ENCODE measurements at places on chromosomes 6 and 20.

DNA sequence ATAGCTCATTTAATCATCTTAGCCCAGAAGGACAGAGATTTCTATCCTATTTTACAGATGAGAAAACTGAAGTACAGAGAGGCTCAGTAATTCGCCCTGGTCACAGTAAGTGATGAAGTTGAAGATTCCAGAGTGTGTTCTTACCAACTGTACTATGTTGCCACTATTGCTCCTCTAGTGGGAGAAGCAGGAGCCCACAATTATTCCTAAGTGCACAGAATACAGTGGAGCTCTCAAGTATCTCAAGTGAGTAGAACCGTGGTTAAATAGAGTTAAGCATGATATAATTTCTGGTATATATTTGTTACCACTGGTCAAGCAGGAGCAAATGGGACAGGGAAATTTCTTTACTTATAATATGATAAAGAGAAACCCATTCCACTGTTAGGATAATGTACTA is 22.1 kb downstream of the REPS1 start:
- no peak for DNase-seq

GRCh38 chr6:110492584-110492983 is 16.2 kb upstream of the SLC22A16 start:
- DNase-seq, result no peak

GRCh38 chr20:21944227-21944626 is 238.8 kb downstream of the PAX1 start:
- DNase-seq, result no peak

- DNase-seq, result no peak
Measured at GRCh38 chr6:169844946-169845345, 93.5 kb downstream of the ERMARD start.

DNA sequence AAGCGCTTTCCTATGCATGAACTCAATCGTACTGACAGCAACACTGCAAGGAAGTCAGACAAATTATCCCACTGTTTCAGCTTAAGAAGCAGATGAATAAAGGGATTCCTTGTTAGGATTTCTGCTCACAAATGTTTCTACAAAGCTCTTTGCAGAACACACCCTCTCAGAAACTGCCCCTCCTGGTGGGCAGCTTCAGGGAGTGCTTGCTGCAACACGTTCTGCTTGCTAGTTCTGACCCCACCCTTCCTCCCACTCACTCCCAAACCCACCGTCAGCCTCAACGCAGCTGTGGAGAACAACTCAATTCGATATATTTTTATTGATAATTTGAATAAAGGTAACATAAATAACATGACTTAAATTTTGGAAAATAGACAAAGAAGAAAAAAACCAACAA is 250.8 kb upstream of the PRDM1 start:
- no peak for DNase-seq

- no peak for DNase-seq
Measured at GRCh38 chr20:48308882-48309281, 518.9 kb downstream of the PREX1 start.

- no peak for DNase-seq
Measured at GRCh38 chr6:53359843-53360092, 11.0 kb upstream of the ELOVL5 start.

DNA sequence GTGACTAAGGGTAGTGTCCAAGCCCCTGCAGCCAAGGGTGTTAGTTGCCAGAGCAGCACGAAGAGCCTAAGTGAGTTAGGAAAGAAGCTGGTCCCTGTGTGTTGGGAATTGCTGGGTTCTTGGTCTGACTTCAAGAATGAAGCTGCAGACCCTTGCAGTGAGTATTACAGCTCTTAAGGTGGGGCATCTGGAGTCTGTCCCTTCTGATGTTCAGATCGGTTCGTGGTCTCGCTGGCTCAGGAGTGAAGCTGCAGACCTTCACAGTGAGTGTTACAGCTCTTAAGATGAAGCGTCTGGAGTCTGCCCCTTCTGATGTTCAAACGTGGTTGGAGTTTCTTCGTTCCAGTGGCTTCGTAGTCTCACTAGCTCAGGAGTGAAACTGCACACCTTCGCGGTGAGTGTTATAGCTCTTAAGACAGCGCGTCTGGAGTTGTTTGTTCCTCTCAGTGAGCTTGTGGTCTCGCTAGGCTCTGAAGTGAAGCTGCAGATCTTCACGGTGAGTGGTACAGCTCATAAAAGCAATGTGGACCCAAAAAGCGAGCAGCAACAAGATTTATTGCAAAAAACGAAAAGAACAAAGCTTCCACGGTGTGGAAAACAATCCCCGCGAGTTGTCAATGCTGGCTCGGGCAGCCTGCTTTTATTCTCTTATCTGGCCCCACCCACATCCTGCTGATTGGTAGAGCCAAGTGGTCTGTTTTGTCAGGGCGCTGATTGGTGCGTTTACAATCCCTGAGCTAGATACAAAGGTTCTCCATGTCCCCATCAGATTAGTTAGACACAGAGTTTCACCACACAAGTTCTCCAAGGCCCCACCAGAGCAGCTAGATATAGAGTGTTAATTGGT is 31.8 kb downstream of the PXDC1 start:
- DNase-seq, result no peak

- DNase-seq, result peak; percentile 59
Measured at GRCh38 chr20:24993337-24994185, 1.0 kb upstream of the APMAP start.

DNA sequence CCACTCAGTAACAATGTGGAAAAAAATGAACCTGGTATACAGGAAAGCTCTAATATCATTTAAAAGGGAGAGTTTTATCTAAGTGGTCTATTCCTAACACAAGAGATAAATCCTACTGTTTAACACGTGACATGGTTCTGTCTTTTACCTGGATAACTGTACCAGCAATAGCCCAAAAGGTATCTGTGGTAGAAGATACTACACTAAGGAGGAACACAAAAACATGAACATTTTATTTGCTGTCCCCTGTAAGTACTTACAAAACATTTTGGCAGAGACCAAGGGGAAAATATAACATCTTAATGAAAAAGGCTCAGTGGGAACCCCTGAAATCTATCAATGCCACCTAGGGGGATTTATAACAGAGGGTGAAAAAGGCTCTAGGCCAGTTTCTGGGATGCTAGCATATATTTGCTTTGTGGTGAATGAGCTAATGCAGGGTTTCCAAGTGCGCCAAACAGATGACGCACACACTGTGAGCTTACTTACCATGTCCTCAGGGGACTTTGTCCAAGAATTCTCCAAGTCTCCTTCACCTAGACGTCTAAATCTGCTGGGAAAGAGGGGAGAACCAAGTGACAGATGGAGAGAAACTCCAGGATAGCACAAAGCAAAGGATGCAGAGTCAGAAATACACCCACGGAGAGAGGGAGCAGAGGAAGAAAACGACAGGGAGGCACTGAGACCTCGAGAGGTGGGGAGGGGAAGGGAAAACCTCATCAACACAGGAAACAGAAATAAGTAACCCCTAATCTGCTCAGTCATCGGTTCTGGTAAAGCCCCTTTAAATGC is 147.9 kb upstream of the PRND start:
- no peak for DNase-seq

GRCh38 chr6:103893141-103893581 is 966.6 kb downstream of the HACE1 start:
- DNase-seq, result no peak

- no peak for DNase-seq
Measured at GRCh38 chr6:111591901-111592461, 13.7 kb downstream of the TRAF3IP2 start.

DNA sequence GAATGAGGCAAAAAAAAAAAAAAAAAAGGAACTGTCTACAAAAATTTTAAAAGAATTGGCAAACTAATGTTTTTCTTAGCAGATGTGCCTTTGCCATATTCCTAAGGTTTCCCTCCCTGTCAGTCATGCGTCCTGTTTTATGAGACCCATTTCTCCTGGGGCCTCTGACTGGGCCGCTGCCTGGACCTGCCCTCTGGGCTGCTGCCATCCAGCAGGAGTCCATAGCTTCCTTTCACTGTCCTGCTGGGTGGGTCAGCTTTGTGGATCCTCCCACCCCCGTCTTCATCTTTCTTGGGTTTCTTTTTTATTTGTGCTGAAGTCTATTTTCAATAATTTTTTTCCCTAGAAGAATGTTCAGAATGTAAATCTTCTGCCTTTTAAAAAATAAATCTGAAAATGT is 110.8 kb upstream of the SCP2D1 start:
- DNase-seq, result no peak

- no peak for DNase-seq
Measured at GRCh38 chr20:63694584-63695423, 1.6 kb upstream of the TNFRSF6B start.

DNA sequence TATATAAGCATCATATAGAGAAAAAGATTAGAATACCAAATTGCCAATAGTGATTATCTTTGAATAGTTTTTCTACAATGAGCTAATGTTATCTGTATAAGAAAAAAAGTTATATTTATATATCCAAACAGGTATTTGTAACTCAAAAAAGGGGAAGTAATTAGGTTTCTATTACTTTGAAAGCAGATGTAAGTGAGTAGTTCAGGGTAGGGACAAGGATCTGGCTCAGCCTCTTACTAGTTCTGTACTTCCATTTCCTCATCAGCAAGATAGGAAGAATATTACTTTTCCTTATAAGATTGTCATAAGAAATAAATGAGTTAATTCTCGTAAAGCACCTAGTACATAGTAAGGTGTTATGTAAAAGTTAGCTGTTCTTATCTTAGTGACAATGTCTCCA is 32.2 kb downstream of the AHI1 start:
- DNase-seq, result no peak

- DNase-seq, result no peak
Measured at GRCh38 chr6:105733556-105734162, 330.8 kb upstream of the PREP start.

GRCh38 chr6:95574811-95575210 is 2.5 kb upstream of the MANEA start:
- DNase-seq, result no peak

GRCh38 chr20:32526125-32526524 is 59.0 kb downstream of the NOL4L start:
- no peak for DNase-seq

- no peak for DNase-seq
Measured at GRCh38 chr20:57579898-57580447, 19.1 kb downstream of the PCK1 start.

DNA sequence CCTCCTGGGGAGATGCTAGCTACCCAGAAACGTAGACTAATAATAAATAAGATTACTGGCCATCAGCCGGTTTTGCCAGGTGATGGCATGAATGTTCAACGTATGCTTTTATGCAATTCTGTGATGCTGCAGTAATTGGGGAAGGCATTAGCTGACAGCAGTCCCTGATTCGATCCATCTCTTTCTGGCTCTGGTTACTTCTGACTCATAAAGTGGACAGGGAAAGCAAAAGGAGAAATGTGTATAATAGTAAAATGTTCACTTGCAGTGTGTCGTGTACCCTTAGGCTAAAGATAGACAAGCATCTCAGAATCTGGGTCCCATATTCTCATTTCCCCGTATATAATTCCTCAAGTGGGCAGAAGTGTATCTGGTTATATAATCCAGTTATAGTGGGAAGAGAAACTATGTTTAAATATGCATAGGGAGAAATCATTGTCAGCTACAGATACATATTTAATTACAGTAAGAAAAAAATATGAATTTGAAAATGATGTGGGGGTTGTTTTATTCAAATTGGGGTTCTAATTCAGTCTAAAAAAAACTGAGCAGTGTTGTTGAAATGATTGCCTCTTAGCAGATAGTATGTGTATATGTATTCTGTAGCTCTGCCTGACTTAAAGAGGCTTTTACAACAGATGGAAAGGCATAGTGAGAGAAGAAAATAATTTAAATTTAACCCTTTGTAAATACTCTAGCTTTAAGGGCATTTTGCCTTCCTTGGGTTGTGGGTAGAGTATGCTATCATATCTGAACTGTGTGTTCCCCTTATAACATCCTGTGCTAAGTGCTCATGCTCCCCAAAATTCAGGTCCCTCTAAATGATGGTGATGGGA is 40.6 kb downstream of the DOK5 start:
- no peak for DNase-seq

DNA sequence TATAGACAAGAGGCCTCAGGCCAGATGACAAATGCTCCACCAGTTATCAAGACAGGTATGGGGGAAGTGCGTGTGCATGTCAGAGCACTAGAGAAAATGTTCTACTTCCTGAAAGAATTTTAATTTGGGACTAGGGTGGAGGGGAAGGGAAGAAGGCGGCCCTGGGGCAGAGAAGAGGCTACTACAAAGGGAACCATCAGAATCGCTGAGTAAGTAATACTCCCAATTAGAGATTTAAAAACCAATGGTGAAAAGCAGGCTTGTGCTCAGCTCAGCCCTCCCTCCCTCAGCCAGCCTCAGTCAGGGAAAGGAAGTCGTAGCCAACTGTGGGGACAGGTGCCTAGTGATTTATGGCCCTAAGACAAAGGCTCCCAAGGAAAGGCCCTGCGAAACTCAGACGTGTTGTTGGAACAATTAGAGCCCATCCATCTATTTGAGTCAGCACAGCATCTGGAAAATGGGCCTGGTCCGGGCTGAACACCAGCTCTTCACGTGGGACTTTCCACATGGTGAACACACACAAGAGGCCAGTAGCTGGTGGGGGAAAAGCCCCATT is 15.0 kb upstream of the MAFB start:
- no peak for DNase-seq

- no peak for DNase-seq
Measured at GRCh38 chr6:13412639-13413465, 74.5 kb downstream of the GFOD1 start.

GRCh38 chr6:153125032-153125431 is 6.0 kb downstream of the RGS17 start:
- DNase-seq, result no peak

DNA sequence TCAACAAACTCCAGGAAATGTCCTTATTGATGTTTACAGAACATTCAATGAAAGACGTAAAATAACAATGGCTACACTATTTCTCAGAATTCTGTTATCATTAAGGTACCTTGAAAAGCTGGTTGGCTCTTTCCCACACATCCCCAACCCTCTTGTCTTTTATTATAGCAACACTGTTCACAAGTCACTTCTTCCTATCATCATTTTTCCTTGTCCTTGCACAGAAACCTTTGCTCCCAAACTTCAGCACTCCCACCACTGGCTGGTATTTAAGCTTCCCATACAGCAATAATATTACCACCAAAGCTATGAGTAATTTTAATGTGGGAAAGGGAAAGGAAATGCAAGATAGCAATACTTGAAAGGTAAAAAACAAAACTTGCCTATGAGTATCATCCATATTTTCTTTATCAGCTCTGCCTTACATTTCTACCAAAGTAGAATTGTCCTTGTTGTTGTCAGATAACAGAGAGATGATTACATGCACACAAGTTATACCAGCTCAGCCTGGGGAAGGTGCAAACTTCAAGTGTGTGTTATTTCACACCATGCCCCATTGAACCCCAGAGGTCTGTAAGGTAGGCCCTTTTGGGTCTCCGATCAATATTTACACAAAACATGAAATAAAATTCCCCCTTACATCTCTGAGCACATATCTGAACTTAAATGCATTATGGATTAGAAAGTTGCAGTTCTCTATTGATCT is 32.2 kb downstream of the ARHGAP18 start:
- no peak for DNase-seq

- DNase-seq, result no peak
Measured at GRCh38 chr20:39042279-39043150, 80.4 kb downstream of the DHX35 start.

- DNase-seq, result no peak
Measured at GRCh38 chr20:7087803-7088202, 320.3 kb downstream of the BMP2 start.
